ENCODE measurements at places on chromosomes 2 and 18.

DNA sequence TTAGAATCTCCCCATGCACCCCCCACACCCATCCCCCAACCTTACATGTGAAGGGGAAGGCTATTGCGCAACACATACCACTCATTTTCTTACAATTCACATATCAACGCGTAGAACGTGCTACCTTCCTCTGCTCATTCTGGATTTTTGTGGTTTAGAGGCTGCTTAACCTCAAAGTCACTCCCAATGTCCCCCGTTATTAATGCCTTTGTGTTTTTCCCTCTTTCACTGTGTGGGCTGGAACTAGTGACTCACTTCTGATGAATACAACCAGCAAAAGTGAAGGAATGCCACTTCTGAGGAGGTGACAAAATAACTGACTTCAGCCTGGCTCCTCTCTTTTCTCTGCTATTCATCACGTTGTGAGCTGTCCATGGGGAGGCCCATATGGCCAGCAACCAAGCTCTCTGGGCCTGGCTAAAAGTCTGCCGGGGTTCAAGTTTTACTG is 342.5 kb upstream of the NXPH2 start:
- DNase-seq: no peak

DNA sequence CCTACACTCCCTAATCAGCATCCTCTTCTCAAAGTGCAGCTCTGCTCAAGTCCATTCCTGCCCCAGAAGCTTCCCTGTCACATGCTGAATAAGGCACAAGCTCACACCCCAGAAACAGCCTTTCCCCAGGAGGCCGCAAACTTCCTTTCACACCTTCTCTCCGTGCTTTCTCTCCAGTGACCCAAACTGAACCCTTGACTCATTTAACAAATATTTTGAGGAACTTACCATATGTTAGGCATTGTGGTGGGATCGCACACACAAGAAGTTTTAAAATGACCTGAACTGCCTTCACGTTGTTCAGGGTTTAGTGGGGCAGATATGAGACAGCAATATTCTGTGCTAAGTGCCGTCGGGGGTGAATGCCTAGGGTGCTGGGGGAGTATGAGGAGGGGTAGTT is 161.3 kb downstream of the INSIG2 start:
- DNase-seq: no peak

DNA sequence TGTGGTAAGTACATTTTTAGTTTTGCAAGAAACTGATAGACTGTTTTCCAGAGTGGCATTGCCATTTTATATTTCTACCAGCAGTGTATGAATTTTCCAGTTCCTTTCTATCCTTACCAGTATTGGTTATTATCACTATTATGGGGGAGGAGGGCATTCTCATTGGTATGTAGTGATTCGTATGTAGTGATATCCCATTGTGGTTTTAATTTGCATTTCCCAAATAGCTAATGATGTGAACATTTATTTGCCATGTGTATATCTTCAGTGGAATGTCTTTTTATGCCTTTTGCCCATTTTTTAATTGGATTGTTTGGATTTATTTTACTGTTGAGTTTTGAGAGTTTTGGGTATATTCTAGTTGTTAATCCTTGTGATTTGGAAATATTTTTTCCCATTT is 16.9 kb downstream of the EIF5B start:
- DNase-seq: no peak

DNA sequence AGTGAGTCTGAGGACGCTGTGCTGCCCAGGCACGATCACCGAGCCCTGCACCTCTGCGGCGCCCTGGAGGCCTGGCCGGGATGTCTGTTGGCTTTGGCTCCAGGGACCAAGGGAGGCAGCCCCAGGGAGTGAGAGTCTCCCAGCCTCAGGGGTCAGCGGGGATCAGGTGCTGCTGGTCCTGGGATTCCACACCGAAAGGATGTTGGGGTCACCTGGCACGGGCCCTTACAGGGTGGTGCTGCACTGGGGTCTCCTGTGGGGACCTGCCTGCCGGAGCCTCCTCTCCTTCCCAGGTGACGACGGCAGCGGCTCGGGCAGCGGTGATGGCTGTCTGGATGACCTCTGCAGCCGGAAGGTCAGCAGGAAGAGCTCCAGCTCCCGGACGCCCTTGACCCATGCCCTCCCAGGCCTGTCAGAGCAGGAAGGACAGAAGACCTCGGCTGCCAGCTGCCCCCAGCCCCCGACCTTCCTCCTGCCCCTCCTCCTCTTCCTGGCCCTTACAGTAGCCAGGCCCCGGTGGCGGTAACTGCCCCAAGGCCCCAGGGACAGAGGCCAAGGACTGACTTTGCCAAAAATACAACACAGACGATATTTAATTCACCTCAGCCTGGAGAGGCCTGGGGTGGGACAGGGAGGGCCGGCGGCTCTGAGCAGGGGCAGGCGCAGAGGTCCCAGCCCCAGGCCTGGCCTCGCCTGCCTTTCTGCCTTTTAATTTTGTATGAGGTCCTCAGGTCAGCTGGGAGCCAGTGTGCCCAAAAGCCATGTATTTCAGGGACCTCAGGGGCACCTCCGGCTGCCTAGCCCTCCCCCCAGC is 30.5 kb downstream of the GPC1 start:
- DNase-seq: no peak

GRCh38 chr2:146457221-146457620 is 1387.6 kb upstream of the ACVR2A start:
- no peak for DNase-seq

- no peak for DNase-seq
Measured at GRCh38 chr18:63505566-63506335, 29.0 kb downstream of the SERPINB5 start.
